Right renal pelvis (tissue), 4 donors: ENCODE measurements at places on chromosomes 12 and 14.
A peak's percentile ranks its signal among the peaks of the same experiment; 100 is the strongest.

DNA sequence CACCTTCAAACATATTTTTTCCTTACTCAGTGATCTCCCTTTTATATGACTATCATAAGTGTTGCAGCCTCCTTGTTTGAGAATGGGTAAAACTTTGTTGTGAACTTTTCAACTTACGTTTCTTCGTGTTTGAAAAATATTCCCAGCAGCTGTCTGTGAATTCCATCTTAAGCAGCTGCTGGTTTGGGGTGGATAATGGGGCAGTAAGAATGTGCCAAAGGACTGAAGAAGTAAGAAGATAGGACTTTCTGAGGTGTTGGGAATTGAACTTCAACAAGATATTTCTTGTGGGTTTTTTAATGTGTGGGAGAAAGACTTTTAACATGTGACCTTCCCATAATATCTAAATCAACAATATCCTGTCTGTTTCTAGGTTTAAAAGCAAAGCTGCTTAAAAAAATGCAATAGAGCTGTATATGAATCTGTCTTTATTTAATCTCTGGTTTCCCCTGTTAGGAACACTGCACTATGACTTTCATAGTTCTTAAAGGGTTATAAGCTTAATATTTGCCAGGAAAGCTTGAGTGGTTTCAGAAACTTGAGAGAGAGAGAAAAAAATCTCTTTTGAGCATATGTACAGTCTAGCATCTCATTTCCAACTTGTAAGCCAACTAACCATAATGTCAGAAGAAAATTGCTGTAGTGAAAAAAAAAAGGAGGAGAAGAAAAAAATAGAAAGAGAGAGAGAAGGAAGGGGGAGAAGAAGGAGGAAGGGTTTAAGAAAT, 1659.2 kb upstream of the FLRT2 start:
- no peak for DNase-seq

DNA sequence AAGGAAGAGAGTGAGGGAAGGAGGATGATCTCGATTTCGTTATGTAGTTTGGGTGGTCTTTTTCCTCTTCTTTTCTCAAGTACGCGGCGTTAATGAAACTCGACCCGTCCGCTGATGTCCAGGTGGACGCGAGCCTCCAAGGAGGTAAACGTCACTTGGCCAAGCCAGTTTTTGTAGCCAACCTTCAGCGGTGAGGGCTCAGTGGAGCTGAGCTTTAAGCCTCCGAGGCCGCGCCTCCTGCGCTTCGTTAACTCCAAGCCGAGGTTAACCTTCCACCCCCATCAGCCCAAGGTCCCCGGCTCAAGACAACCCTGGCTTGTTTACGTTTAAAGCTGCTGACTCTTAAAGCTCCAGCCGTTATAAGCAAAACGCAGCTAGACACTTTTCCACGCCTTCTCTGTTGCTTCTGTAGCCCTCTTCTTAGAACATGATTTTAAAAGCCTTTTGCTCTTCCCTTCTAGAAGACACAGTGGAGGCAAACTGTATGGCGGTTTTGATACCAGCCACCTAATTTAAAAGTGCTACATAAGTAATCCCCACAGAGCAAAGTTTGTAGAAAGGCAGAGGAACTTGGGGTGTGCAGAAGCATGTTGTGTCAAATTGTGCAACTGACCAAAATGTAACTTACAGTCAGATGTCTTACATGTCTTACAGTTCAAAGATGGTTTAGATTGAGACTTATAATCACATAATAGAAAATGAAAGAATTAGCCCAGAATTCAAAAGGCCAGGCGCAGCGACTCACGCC, 923 bp upstream of the ITPR2 start:
- peak; percentile 54 for DNase-seq

- DNase-seq: no peak
These were observed 119.1 kb downstream of the DENND5B start for GRCh38 chr12:31471823-31472222.

GRCh38 chr14:79064214-79064613, 894.0 kb downstream of the NRXN3 start:
- DNase-seq: no peak

DNA sequence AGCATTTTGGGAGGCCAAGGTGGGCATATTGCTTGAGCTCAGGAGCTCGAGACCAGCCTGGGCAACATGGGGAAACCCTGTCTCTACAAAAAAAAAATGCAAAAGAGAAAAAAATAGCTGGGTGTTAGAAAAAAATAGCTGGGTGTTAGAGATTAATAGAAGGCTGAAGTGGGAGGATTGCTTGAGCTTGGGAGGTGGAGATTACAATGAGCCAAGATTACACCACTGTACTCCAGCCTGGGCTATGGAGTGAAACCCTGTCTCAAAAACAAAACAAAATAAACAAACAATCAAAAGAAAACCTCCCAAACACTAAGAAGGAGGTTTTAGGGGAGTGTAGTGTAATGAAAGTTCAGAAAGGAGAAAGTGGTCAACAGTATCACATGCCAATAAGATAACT, 202.1 kb downstream of the FLRT2 start:
- no peak for DNase-seq

DNA sequence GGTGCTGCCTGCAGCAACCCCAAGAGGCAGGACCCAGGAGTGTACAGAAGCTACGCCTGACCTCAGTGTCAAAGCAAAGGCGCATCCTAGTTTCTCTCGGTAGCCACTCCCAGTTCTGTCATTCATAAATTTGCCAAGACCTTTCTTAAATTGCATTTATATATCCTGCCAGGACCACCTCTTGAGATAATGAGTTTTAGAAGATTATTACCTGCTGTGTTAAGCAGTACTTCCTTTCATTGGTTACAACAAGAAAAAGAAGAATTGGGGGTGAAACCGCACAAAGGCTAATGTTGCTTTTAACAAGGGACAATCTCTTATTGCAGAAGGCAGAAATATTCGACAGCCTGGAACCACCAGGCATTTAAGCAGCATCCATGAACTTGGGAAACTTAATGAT, 57.8 kb downstream of the CIT start:
- no peak for DNase-seq

- DNase-seq: no peak
These were observed 6.9 kb upstream of the BMP4 start for GRCh38 chr14:53963320-53964227.

DNA sequence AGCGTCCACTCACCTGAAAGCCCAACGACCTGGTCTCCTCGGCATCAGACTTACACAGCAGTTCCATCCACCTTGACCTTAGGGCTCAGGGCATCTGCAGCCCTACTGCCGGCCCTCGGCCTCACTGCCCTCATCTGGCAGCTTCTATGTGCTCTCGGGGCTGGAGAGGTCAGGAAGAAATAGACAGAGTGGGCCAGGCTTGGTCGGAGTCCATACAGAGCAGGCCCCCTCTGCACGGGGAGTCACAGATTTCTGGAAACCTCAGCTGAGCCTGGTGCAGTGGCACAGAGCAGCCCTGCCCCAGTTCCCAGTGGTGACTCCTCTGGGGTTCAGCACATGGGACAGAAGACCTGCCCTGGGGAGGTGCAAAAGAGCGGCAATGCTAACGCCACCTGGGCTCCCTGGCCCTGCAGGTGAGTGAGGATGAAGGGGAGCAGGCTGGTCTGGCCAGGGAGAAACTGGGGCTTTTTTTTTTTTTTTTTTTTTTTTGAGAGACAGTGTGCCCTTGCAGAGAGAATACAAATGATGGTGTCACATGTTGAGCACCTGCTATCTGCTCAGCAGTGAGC, 190.1 kb upstream of the PRMT8 start:
- no peak for DNase-seq

GRCh38 chr12:25764892-25765291, 193.6 kb upstream of the RASSF8 start:
- DNase-seq: no peak

DNA sequence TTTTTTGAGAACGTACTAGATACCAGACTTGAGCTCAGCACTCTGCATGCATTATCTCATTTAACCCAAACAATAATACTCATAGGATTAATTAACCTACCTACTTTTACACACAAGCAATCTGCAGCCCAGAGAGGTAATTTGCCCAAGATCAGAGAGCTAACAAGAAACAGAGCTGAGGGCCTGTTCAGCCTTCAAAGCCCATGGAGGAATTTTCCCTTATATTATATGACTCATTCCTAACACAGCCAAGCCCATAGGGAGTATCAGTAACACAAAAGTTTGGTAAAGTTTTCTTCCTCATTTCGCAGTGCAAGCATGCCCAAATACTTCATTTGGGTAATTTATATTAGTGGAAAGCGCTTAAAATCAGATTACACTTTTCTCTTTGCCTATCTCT, 94.7 kb downstream of the GALC start:
- no peak for DNase-seq

DNA sequence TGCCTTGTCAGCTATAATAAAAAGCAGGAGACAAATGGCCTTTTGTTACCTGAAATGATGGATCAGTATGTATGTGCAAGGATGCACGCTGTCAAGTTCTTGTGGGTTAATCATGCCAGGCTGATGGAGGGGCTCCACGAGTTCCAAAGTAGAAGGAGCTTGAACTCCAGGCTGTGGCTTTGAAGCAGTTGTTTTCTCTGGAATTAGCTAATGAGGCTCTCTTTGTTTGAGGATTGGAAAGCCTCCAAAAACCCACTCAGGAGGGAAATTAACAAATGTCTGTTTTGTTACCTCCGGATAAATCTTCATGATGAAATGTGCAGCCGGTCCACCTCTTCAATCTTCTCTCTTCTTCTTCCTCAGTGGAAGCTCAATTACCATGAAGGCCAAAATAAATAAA, 605.5 kb downstream of the DIO2 start:
- DNase-seq: no peak

- DNase-seq: no peak
These were observed 4.5 kb upstream of the GMFB start for GRCh38 chr14:54493293-54493692.

- DNase-seq: no peak
These were observed 57.4 kb upstream of the ANO4 start for GRCh38 chr12:100737168-100737567.

DNA sequence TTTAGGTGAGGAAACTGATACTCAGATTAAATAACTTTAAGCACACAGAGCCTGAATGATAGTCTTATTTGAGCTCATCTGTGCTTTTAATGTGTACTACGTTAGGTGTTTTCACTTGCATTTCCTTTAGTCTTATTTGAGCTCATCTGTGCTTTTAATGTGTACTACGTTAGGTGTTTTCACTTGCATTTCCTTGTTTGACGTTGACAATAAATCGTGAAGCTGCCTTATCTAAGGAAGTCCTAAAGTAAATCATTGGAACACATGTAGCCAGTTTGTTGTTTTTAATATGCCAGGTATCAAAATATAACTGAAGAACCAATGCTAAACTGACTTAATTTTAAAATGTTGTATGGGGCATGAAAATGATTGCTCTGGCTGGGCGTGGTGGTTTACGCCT, 2.0 kb downstream of the RAP1B start:
- no peak for DNase-seq

DNA sequence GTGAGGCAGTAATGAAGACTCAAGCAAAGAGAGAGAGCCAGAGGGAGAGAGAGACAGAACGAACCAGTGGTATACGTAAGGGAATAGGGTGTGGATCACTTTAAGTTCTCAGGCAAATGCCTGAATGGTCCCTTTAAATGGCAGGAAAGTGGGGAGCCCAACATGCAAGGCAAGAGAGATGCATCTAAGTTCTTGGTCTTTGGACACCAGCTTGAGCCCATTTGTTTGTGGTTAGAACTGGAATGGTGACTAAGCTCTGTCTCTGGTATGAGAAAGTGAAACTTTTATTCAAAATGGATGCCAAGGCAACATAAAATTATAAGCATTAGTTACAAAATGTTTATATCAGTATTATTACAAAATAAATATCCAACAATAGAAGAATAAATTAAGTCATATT, 192.2 kb upstream of the ALG10 start:
- DNase-seq: no peak

DNA sequence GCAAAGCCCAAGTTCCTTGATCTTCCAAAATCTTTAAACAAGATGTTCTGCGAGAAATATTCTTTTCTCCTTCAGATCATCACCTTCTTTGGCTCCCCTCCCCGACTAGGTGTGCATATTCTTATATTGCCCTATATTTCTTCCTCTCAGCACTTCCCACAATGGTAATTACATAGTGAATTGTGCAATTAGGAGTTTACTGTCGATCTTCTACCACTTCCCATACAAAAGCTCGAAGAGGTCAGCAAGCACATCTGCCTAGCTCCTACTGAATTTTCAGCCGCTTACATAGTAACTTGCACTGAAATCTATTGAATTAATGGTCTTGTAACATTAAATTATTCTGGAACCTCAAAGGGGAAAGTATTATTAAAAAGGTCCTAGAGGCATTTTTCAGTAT, 16.7 kb downstream of the OSBPL8 start:
- DNase-seq: no peak

DNA sequence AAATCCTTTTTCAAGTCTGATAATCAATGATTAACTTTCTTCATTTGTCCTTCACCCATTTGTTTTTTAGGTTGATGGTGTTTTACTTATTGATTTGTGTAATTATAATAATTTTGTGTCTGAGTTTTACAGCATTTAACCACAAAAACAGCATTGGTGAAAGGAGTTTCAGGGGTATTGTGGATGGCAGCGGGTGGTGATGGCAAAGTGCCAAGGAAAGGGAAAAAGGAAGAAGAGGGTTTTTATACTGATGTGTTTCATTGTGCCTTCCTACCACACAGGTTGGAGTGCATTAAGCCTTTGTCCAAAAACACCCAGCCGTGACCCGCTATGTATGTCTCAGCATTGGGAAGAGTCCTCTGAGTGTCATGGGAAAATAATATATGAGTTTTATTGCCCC, 150.3 kb downstream of the DAD1 start:
- no peak for DNase-seq

DNA sequence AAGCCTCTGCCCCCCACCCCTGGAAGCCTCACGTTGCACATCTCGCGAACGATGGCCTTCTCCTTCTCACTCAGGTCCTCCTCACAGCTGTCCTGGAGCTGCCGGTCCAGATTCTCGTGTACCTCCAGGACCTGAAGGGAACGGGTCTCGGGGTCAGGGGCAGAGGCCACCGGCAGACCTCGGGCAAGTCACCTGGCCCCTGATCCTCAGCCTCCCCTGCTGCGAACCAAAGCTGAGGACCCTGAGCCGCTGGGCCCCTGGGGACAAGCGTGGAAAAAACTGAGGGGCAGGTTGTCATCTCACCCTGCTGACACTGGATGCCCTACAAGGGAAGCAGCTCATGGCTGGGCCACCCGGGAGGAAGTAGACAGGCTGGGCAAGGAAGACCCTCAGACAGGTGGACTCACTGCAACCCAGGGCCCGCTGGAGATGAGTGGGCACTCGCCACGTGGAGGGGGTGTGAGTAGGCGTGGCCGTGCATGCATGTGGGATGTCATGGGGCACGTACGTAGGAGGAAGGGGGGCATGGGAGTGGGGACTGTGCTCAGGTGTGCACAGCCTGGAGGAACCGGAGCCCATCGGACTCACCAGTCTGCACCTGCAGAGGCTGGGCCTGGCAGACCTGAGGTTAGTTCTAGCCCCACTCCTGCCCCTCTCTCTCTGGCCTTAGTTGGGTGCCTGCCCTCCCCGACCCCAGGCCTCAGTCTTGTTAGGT, 35.1 kb downstream of the CCNK start:
- DNase-seq: no peak
